ENCODE measurements at places on chromosomes 4 and X.
A peak's percentile ranks its signal among the peaks of the same experiment; 100 is the strongest.

GRCh38 chrX:100687128-100687527 is 43.1 kb downstream of the SRPX2 start:
- peak; percentile 5 for DNase-seq

DNA sequence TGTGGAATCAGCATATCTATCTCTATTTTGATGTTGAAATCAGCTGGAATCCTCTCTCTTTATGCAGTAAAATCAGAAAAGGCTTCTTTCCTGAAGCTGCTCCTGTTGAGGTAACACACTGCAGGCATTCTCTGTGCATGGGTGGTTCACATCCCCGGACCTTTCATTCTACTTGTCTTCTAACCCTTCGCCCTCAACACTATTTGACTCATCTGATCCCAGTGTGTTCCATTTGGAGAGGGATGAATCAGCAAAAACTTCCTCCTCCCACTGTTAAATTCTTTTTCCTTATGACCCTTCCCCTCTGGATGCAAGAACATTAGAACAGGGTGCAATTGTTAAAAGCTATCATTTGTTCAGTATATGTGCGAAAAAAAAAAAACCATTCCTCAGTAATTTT is 67.4 kb downstream of the RNF150 start:
- no peak for DNase-seq

GRCh38 chr4:76800902-76801301 is 97.0 kb downstream of the SOWAHB start:
- no peak for DNase-seq

- DNase-seq = no peak
These were observed 630.1 kb upstream of the EPHA5 start for GRCh38 chr4:66300336-66300934.

DNA sequence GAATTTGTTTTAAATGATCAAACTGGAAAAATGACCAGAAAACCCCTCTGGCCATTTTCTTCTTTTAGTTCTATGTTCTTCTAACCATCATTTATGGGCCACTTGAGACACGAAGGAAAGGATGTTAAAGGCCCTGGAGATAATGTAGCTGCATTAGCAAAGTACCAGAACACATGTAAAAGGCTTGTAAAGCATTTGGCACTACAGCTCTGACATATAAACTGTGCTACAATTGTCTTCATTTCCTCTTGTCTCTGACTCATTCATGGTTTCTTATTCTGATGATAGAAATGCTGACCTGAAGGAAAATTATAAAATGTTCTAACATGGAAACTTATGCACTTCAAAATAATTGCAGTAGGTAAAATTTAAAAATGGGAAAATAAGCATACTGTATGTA is 388.7 kb downstream of the FAT4 start:
- no peak for DNase-seq

GRCh38 chr4:165656829-165657490 is 216.1 kb upstream of the TLL1 start:
- no peak for DNase-seq

DNA sequence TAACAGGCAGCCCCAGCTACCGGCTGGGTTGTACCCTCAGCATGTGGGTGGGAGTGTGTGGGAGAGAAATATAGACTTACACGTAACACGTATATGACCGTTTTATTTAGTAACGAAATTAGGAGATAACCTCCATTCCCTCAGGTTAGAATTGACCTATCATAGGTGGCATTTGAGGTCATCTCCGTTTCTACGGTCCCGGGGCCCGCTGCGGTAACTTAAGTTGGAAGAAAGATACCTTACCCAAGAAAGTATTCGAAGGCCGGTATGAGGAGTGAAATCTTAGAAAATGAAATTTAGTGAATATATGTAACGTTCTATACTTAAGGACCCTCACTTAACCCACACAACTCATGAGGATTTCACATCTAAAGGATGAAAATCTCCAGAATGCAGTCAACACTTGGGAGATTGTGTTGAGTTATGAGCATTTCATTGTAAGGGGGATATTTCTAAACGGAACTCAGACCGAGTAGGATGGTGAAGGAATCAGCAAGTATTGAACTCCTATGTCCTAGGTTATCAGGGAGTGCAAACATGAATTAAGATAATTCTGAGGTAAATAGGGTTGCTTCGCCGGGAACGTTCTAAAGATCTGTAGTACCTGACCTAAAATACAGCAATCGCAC is 891 bp downstream of the CISD2 start:
- DNase-seq = peak; percentile 63

DNA sequence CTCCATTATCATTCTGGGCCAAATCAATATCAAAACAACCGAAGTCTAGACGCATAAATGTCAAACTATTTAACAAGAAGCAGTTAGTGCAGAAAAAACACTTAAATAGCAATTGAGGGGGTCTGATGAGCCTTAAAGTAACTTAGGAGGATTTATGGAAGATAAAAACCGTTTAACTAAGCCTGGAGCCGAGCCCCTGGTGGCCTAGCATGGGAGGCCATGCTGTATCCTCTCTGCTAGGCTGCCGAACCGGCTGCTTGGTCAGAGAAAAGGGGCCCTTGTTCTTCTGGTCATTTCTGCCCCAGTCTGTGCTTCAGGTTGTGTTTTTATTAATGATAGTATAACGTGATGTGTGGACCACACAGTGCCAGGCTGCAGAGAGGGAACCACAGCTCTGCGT is 72.4 kb downstream of the CPZ start:
- no peak for DNase-seq

DNA sequence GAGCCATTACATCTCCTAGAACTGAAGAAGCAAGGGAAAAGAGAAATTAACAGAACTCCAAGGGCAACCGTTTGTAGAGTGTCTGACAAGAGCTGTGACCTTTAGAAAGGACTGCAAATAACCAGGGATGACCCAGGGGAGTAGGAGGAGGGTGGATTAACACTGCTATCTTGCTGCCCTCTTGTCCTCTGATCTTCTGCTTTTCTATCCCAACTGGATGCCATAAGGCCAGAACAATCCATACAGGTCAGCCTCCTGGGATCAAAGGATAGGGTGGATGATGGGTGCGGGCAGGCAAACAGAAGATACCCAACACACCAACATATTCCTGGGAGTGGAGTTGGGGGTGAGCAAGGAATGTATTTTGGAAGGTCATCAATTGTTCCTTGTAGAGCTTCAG is 19.8 kb upstream of the PDE5A start:
- no peak for DNase-seq

DNA sequence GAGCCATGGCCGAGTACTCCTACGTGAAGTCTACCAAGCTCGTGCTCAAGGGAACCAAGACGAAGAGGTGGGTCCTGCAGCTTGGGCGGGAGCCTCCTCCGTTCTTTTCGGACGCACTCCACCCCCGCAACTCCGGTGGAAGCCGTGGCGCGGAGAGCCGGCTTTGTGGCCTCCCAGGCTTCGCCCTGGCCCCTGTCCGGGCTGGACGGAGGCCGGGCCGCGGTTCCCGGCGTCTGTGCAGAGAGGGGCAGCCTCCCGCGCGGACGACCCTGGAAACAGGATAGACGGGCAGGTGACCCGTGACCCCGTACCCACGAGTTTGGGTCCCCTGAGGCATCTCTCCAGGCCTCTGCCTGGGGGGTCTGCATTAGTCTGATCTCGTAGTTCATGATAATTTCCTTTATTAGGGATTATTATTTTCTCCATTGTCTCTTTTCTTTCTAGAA is 356 bp downstream of the FRG1 start:
- no peak for DNase-seq

DNA sequence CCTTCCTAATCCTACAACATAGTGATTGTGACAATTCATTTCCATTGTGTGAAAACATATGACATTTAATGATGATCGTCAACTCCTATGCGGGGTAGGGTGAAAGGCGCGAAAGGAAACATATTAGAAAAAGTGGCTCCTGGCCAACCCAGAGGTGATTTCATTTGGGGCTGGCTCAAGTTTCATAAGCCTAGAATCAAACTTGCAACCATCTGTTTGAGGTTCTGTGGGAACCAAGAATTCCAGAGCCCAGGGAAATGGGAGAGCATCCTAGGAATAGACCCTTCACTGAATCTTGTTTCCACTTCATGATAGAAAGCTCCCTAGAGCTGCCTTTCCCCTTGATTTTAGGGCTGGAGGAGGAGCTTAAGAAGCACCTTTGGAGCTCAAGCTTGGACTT is 101.3 kb upstream of the EGFL6 start:
- no peak for DNase-seq

- DNase-seq = no peak
These were observed 401.8 kb downstream of the PABPC4L start for GRCh38 chr4:133799717-133800315.

- DNase-seq = no peak
These were observed 71.0 kb upstream of the NKX1-1 start for GRCh38 chr4:1477045-1477840.

DNA sequence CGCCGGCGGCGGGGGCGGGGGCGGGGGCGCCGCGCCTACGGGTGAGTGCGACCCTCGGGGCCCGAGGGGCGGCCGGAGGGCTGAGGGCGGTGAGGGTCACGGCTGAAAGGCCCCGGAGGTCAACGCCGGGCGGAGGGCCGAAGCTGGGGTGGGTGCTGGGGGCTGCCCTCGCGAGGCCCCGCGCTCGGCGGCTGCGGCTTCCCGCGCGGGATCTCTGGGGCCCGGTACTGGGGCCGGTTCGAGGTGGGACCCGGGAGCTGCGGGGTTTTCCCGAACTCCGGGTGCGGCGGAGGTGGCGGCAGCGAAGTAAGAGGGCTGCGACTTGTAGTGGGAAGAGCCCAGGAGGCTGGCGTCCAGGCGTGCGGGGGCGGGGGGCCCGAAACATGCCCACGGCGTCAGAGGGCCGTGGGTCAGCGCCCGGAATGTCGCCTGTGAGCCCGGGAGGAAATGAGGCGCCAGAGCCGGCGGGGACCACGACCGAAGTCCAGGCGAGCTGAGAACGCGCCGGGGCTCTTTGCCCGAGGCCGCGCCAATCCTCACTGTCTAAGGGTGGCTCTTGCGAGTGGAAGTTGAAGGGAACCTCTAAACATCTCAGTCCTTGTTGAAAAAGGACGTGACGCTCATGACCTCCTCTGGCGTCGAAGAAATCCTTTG is 407 bp downstream of the IL13RA1 start:
- no peak for DNase-seq

- DNase-seq = no peak
These were observed 40.1 kb downstream of the PRIMPOL start for GRCh38 chr4:184689681-184690080.

DNA sequence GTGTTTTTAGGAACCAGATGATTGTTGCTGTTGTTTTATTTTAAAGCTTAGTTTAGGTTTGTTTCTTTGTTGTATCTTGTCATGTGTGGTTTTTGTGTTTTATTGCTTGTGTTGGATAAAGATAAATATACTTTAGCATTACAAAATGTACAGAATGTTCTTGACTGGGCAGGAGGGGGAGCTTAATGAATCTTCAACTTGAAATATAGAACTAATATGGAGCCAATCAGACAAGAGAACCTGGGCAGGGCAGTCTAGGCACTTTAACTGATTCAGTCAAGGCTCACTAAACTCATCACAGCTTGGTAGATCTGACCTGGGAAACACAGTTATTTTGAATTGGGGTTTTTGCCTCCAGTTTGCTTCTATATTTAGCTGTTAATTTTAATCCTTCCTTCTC is 304.2 kb downstream of the ARHGAP24 start:
- DNase-seq = no peak

GRCh38 chr4:40918330-40918729 is 168.6 kb downstream of the NSUN7 start:
- DNase-seq = no peak

- no peak for DNase-seq
These were observed 23.6 kb downstream of the SLC25A6 start for GRCh38 chrX:1368385-1368698.

DNA sequence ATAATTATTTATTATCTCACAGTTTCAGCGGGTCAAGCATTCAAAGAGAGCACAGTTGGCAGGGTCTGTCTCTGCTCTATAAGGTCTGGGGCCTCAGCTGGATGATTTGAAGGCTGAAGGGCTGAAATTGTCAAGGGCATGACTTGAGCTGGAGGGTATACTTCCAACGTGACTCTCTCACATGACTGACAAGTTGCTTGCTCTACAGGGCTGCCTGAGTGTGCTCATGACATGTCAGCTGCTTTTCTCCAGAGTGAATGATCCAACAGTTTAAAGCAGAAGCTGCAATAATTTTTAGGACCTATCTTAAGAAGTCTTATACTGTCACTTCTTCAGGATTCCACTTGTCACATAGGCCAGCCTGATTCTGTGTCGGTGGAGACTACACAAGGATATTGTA is 51.2 kb downstream of the TIGD2 start:
- DNase-seq = no peak

DNA sequence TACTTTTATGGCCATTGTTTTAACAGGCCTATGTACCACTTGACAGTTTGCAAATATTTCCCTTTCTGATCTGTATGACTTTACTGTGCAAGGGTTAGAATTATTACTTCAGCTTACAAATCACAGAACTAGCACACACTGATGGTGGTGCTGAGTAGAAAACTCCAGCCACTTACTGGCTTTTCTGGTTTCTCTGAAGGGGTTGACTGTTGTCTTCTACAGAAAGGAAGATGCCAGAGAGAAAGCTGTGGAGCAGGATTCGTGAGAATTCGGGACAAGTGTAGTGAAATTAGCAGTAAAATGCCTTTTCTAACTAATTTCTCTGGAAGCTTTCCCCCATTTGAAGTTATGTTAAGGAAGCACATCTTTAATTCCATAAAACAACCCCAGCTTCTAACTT is 46.6 kb upstream of the GK2 start:
- no peak for DNase-seq

DNA sequence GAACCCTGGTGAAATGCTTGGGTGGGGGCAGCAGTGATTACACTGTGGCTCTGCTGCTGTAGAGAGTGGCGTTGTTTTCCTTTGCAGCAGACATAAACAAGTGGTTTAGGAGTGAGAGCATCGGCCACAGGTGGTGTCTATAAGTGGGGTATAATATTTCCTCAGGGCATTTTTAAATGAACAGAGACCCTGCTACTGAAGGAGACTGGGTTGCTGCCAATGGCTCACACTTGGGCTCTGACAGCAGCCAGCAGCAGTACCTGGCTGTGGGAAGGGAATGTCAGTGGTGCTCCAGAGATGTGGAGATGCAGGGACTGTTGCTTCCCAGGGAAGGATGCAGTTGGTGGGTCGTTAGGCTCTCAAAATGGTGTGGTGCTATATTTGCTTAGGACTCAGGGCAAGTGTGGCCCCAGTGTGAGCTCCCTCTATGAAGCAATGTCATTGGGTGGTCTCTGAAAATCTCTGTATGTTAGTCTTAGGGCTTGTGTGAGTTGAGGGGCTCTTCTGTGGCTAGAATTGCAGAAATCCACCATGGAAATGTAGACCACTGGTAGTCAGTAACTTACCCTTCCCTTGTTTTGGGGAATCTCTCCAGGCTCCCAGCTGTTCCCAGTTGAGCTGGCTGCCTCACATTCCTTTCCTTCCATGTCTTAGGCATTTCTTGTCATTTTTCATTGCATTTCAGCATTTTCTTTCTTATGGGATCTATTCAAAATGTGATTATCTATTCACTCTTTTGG is 1023.0 kb upstream of the GRID2 start:
- DNase-seq = no peak

GRCh38 chr4:27081675-27082586 is 221.3 kb downstream of the STIM2 start:
- DNase-seq = no peak
